Foreskin fibroblast (primary cell): ENCODE measurements at places on chromosomes 3 and 15.

DNA sequence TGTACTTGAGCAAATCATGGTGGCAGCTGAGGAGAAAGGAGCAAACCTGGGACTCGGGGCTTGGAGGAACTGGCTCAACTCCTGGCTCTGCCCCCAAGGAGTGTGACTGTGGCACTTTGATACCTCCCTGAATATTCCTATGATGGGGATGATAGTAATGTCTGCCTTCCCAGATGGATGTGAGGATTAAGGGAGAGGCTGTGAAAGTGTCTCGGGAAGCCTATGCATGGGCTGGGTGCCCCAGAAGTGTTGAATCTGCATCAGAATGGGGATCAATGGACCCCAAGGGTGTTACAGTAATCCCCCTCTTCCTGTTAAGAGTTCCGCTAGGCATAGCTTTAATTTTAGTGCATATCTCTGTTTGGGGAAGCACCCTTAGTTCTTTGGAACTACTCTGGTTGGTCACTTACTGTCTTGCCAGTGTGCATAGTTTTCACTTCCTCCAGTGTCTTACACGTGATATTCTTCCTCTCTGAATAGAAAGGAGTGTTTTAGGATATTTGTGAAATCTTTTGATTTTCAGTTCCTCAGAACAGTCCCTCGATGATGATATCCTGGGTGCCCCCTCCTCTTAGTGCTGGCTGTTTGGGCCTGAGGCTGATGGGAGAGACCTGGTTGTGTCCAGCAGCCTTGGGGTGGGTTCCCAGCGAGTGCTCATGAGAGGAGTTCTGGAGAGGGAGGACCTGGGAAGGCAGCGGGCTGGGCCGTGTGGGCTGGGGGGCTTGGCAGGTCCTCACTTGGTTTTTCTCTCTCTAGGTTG is 97.5 kb downstream of the CHDH start:
- DNase-seq = no peak

DNA sequence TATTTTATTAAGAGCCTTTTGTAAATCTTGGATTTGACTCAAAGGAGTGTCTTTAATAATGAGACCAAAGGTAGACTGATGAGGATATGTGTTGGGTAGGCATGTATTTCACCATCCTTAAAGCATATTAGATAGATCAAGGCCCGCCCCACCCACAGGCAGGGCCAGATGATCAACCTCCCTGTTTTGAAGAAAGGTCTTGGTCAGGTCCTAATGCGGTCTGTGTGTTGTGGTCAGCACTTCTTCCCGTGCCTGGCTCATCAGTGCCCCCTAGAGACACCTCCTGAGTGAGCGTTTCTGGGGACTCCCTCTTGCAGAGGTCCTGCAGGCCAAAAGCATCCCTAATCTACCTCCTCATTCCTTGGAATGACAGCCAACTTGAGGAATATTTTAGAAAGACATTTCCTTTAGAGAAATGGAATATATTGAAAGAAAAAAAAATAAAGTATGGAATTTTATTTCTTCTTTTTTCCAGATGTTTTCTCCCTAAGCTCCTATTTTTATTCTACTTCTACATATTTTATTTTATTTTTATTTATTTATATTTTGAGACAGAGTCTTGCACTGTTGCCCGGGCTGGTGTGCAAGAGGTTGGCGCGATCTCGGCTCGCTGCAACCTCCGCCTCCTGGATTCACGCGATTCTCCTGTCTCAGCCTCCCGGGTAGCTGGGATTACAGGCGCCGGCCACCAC is 6.0 kb downstream of the TM4SF4 start:
- peak; percentile 94 for DNase-seq

DNA sequence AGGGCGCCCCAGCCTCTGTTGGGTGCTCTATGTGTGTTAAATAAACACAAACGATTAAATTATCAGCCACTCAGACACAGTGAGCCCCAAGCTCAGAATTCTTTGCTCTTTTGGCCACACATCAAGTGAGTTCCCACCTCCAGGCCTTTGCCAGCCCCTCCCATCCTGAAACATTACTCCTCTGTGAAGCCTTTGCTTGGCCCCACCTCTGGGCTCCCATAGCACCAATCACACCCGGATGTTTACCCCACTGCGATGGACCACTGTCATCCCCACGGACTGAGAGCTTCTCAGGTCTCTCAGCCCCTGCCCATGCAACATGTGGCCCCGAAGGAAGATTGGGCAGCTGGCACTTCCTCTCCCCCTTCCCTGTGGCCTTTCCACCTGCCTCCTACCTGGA is 85.1 kb downstream of the NUP210 start:
- no peak for DNase-seq

GRCh38 chr15:97085731-97086130 is 755.2 kb downstream of the NR2F2 start:
- DNase-seq = no peak

- DNase-seq = no peak
These were observed 90.3 kb downstream of the FLNB start for GRCh38 chr3:58098531-58098930.

DNA sequence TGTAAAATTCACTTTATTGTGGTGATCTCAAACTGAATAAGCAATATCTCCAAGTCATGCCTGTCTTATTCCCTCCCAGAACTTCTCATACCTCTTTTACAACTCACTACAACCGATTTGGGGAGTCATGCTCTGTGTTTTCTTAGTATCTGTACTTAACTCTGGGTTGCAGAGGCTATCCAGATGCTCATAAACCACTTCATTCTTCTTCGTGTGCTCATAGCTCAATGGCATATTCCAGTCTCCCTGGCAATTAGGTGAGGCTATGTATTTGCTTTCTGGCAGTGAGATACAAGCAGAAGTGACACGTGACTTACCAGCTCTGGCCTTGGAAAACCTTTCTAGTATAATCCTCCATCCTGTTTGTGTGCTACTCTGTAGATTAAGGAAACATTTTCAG is 360.9 kb downstream of the ZNF385D start:
- peak; percentile 88 for DNase-seq

- peak; percentile 97 for DNase-seq
These were observed 169.8 kb upstream of the MYRIP start for GRCh38 chr3:39639344-39640236.

GRCh38 chr3:152793969-152794368 is 41.0 kb upstream of the P2RY1 start:
- DNase-seq = no peak

- DNase-seq = peak; percentile 17
These were observed 242.8 kb upstream of the UBE2E2 start for GRCh38 chr3:22960105-22960984.

- peak; percentile 90 for DNase-seq
These were observed 12.0 kb downstream of the MRPL46 start for GRCh38 chr15:88454867-88455810.

- no peak for DNase-seq
These were observed 1.3 kb downstream of the ALPK3 start for GRCh38 chr15:84818261-84819131.

DNA sequence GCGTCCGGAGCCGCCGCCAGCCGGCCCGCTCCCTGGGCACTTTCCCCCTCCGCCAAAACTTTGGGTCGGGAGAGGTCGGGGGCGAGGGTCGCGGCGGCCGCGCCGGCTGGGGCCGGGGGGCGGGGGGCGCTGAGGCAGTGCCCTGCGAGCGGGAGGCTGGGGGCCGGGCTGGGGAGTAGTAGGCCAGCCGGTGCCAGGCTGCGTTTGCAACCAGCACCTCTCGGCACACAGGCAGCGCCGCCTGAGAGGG is 452 bp downstream of the BBX start:
- no peak for DNase-seq

- DNase-seq = no peak
These were observed 61.5 kb downstream of the USF3 start for GRCh38 chr3:113634782-113635474.

DNA sequence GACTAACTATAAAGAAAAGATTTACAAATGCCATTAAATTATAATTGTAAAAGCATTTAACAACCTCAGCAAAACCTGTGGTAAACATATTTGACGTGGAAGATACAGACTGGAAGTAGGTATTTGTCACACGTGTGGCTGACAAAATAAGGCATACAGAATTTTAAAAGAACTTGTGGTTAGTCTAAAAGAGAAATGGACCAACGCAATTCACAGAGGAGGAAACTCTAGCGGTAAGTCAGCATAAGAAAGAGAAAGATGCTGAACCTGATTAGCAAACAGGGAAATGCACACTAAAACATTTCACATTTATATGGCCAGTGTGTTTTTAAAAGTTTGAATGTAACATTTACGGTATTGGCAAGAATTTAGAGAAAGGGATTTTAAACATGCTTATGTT is 35.3 kb downstream of the KCNH8 start:
- no peak for DNase-seq

GRCh38 chr3:186239321-186239720 is 122.7 kb downstream of the DGKG start:
- DNase-seq = no peak

- DNase-seq = peak; percentile 53
These were observed 397.6 kb downstream of the FOXP1 start for GRCh38 chr3:71185733-71186455.

GRCh38 chr15:69548395-69549180 is 96.0 kb downstream of the RPLP1 start:
- no peak for DNase-seq

DNA sequence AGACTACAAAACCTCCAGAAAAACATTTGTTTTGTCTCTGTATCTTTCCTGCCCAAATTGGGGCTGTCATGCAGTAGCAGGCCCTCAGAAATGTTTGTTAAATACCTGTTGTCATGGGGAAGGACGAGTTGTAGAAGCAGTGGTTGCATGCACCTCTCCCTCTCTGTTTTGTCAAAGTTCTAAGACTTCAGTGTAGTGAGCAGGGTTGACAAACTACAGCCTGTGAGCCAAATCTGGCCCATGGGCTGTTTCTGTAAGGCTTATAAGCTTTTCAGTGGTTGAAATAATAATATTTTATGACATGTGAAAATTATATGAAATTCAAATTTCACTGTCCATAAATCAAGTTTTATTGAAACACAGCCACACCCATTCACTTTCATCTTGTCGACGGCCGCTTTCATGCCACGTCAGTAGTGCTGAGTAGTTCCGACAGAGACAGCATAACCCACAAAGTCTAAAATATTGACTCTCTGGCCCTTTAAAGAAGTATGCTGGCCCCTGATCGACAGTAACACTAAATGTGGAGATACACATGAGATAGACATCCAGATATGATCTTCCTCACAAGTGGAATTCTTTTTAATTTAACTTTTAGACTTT is 102.9 kb downstream of the PDZRN3 start:
- DNase-seq = peak; percentile 61

DNA sequence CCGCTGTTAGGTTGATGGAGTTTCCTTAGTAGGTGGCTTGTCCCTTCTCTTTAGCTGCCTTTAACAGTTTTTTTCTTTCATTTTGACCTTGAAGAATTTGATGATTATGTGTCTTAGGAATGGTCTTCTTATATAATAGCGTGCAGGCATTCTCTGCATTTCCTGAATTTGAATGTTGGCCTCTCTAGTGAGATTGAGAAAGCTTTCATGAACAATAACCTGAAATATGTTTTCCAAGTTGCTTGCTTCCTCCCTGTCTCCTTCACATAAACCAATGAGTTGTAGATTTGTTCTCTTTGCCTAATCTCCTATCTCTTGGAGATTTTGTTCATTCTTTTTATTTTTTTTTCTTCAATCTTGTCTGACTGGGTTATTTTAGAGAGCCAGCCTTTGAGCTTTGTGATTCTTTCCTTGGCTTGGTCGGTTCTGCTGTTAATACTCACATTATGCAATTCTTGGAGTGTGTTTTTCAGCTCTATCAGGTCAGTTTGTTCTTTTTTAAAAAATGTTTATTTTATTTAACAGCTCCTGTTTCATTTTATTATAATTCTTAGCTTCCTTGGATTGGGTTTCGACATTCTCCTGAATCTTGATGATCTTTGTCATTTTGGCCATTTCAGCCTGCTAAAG is 627.9 kb downstream of the SI start:
- DNase-seq = no peak
